Osteocyte (in vitro differentiated cells): ENCODE measurements at places on chromosomes 16 and 17. TPM values are rescaled to one million over a fixed set of nuclear protein-coding genes. Genes with fewer than 3 reads are reported as not detected.

Gene ZFP3
- total RNA-seq = 0.78 and 0.86 TPM in 2 replicates

- peaks cover 4% of the 10 kb centered on the region for H3K36me3 ChIP-seq
- H3K4me1 ChIP-seq = peaks cover 11% of the 10 kb centered on the region
- no peak overlapping the region for H3K4me3 ChIP-seq
- no peak for DNase-seq
- no peak overlapping the region for H3K27ac ChIP-seq
- H3K27me3 ChIP-seq = no peaks in the 10 kb centered on the region
Measured at GRCh38 chr16:66894948-66895688, 14.8 kb downstream of the PDP2 start.

- H3K27ac ChIP-seq = no peak overlapping the region
- no peaks in the 10 kb centered on the region for H3K27me3 ChIP-seq
- peaks cover 10% of the 10 kb centered on the region for H3K4me1 ChIP-seq
- no peaks in the 10 kb centered on the region for H3K36me3 ChIP-seq
- no peak overlapping the region for H3K4me3 ChIP-seq
- no peak for DNase-seq
Measured at GRCh38 chr16:2686912-2687507, 4.7 kb downstream of the KCTD5 start.

DNA sequence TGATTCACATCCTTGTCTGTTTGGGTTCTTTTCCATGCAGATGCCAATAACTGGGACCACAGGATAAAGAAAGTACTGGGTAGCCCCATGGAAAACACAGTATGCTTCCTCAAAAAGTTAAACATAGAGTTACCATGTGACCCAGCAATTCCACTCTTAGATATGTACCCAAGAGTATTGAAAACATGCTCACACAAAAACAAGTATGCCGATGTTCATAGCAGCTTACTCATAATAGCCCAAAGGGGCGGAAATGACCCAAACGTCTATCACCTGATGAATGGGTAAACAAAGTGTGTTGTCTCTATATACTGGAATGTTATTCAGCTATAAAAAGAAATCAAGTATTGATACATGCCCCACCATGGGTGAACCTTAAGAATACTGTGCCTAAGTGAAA, 55.4 kb downstream of the CYB5B start:
- H3K27me3 ChIP-seq = no peaks in the 10 kb centered on the region
- H3K36me3 ChIP-seq = no peaks in the 10 kb centered on the region
- no peak overlapping the region for H3K4me3 ChIP-seq
- DNase-seq = no peak
- H3K27ac ChIP-seq = no peak overlapping the region

DNA sequence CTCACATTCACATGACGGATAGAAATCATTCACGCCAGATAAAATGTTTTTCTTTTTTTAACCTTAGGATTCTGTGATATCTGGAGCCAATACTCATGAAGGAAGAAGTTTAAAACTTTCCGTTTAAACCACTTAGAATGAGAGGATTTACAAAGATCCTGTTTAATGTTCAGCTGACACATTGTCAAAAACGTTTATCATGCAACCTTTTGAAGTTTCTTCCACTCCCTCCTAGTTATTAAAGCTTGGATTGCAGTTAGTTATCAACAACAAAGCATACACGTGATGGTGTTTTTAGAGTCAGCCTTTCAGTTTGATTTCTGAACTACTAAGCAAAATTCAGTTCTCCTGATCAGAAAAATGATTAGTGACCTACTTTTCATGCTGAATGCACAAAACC, 143.3 kb upstream of the AXIN2 start:
- H3K4me3 ChIP-seq = no peak overlapping the region
- no peaks in the 10 kb centered on the region for H3K36me3 ChIP-seq
- H3K27ac ChIP-seq = no peak overlapping the region
